ENCODE measurements at places on chromosomes 16 and 17. TPM values are rescaled to one million over a fixed set of nuclear protein-coding genes. Genes with fewer than 3 reads are reported as not detected.

DNA sequence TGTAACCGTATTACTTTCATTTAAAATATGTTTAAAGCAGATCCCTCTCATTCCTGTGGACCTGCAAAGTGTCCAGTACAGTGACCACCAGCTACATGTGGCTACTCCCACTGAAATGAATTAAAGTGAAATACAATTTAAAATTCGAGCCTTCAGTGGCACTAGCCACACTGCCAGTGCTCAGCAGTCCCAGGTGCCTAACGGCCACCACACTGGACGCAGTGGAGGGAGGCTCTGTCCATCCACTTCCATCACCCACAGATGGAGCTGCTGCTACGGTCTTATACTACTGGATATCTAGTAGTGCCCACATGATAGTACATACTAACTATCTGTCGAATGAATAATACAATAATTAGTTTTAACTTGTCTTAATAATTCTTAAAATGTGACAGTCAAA lies 2.3 kb upstream of the CBX2 start:
- peaks cover 49% of the 10 kb centered on the region for H3K27me3 ChIP-seq
- peaks cover 3% of the 10 kb centered on the region for H3K4me1 ChIP-seq
- no peak overlapping the region for H3K4me3 ChIP-seq
- H3K27ac ChIP-seq, result no peak overlapping the region

Gene KRT34
- 3.6 TPM for total RNA-seq

Gene RGS9
- 1.4 TPM for total RNA-seq

Gene NETO2
- 31.4 TPM for total RNA-seq
